ENCODE measurements at places on chromosomes 12 and 14. TPM values are rescaled to one million over a fixed set of nuclear protein-coding genes. Genes with fewer than 3 reads are reported as not detected.

BMP4 gene
- total RNA-seq, result not detected

TNS2 gene
- 0.67 TPM for total RNA-seq

CLEC4C gene
- total RNA-seq, result not detected

MAP1LC3B2 gene
- total RNA-seq, result 1.5 TPM

TMCC3 gene
- not detected for total RNA-seq

DPPA3 gene
- total RNA-seq, result not detected

DPF3 gene
- 0.47 TPM for total RNA-seq

RPL36AL gene
- total RNA-seq, result 250 TPM

SERPINA6 gene
- not detected for total RNA-seq

DNAH10 gene
- total RNA-seq, result 0.05 TPM

PROX2 gene
- total RNA-seq, result 0.41 TPM

TSPAN11 gene
- not detected for total RNA-seq

MUCL1 gene
- not detected for total RNA-seq

APOLD1 gene
- total RNA-seq, result 0.88 TPM

CRY1 gene
- 17.5 TPM for total RNA-seq

ANO6 gene
- total RNA-seq, result 14.6 TPM

AKAP6 gene
- 2.4 TPM for total RNA-seq

ZCCHC8 gene
- 26.0 TPM for total RNA-seq

SLCO1B1 gene
- total RNA-seq, result not detected

NANOG gene
- not detected for total RNA-seq

SRP54 gene
- total RNA-seq, result 66.5 TPM

GAS2L3 gene
- total RNA-seq, result 4.7 TPM

RPL10L gene
- total RNA-seq, result not detected

HPD gene
- total RNA-seq, result not detected

SAMD15 gene
- 0.10 TPM for total RNA-seq

GCN1 gene
- total RNA-seq, result 122 TPM

PGF gene
- 0.10 TPM for total RNA-seq

SLC17A8 gene
- total RNA-seq, result not detected

RND1 gene
- total RNA-seq, result 6.8 TPM

SPIC gene
- total RNA-seq, result not detected

IKBIP gene
- 14.5 TPM for total RNA-seq

PRB2 gene
- total RNA-seq, result not detected

AVPR1A gene
- not detected for total RNA-seq

LMNTD1 gene
- not detected for total RNA-seq

CPM gene
- 50.5 TPM for total RNA-seq

C1R gene
- 1.4 TPM for total RNA-seq

RTL1 gene
- not detected for total RNA-seq

CCDC177 gene
- total RNA-seq, result not detected

RAD51B gene
- 44.8 TPM for total RNA-seq

DACT1 gene
- total RNA-seq, result 5.2 TPM

FOXG1 gene
- total RNA-seq, result not detected

SYNDIG1L gene
- total RNA-seq, result not detected

TOMM20L gene
- total RNA-seq, result not detected

STYK1 gene
- total RNA-seq, result not detected

SLC8A3 gene
- 0.57 TPM for total RNA-seq

TAS2R46 gene
- total RNA-seq, result 0.31 TPM

LAG3 gene
- total RNA-seq, result 22.8 TPM

SMIM41 gene
- not detected for total RNA-seq

CELA1 gene
- 0.29 TPM for total RNA-seq

C1RL gene
- 10.3 TPM for total RNA-seq

CLEC2A gene
- not detected for total RNA-seq

MYH7 gene
- not detected for total RNA-seq

TPH2 gene
- total RNA-seq, result not detected

MIPOL1 gene
- not detected for total RNA-seq
